ENCODE measurements at places on chromosomes 5 and 9.
A peak's percentile ranks its signal among the peaks of the same experiment; 100 is the strongest.

- no peak for DNase-seq
Measured at GRCh38 chr5:84437673-84438315, 53.1 kb upstream of the EDIL3 start.

- DNase-seq = peak; percentile 77
Measured at GRCh38 chr5:179342577-179342976, 2.7 kb downstream of the ADAMTS2 start.

DNA sequence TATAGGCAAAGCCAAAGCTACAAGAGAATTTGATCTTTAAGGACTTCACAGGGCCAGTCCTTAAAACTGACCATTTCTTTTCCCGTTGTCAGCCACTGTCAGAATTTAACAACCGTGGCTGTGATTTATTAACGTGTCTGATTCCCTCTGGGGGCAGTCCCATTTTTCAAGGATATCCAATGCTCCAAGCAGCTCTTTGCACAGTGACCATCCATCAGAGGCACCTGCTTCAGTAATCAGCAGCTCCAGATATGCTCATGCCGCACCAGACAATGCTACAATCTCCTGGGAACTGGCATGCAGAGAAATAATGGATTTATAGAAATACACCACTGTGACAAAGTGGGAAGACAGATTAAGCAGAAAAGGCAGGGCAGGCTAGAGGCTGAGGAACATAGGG is 163.3 kb upstream of the PPP1R2B start:
- no peak for DNase-seq

DNA sequence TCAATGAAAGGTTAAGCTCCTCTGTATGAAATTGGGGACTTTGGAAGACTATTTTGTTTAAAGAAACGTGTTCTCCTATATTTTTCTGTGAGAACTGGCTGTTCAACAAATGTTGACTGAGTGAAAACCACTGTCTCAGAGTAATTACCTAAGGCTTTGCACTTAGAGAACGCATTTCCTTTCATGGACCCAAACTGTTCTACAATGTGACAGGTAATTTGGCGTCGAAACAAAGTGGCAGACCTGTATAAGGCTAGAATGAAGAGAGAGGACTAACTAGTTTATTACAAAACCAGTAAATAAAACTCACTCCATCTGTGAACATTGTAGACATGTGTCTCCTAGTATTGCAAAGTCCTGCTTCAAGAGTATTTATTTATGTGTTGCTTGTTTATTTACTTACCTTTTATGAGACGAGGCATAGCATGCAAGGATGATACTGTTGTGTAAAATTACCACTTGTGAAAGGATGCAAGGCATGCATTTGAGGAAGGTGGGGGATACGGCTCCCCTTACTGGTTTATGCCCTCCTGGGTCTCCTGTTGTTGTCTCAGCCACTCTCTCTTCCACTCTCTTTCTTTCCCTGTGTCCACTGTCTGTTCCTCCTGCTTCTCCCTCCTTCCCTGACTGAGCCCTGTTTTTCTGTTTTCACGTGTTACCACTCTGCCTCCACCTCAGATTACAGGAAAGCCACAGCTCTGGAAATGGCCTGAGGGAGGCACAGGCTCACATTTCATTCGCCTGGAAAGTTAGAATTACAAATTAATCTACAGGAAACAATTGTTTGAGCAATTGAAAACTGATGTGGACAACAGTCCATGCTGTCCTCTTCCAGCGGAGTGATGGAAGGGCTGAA is 444.0 kb upstream of the ZNF608 start:
- DNase-seq = no peak

- no peak for DNase-seq
Measured at GRCh38 chr9:77819657-77820056, 171.5 kb upstream of the GNA14 start.

- DNase-seq = no peak
Measured at GRCh38 chr9:86052556-86053468, 46.5 kb downstream of the GOLM1 start.

- peak; percentile 78 for DNase-seq
Measured at GRCh38 chr9:126390923-126391322, 64.3 kb downstream of the MVB12B start.

DNA sequence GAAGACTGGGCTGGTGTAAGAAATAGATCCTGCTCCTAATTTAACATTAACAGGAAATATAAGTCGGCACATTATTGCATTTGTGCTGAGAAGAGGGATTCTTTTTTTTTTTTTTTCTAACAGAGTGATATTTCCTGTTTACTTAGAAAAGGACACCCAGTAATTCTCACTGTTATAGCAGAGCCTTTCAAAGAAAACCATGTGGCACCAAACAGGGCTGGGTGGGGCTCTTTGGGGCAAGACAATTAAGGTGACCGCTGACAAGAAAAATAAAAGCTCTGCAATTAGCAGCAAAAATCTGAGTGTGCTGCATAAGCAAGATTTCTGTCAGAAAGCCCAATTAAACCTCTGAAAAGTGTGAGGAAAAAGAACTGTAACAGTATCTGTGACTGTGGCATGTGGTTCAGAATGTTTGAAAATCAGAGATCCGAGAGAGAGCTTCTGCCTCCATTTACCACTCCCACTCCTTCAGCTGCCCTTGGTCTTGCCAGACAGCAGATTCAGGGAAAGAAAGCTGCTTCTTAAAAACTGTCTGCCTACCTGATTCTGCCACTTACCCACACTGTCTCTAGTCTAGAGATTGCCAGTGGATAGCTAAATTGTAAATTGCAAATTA is 77.1 kb upstream of the IQGAP2 start:
- no peak for DNase-seq

DNA sequence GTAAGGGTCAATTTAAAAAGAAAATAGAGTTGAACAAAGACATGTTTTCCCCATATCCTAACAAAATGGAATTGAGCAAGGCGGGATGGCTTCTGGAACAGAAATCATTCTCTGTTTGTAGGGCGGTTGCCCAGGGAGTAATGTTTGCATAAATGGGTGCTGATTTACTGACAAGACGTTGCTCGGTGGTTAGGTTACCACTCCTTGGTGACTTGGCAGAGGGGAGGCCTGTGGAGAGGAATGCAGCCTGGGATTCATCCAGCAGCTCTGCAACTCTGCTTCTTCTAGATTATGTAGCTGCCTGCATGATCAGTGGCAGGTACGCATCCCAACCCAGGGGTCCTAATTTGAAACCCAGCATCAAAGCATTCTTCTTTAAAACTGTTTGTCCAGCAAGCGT is 200.2 kb downstream of the CFAP90 start:
- DNase-seq = no peak

- DNase-seq = no peak
Measured at GRCh38 chr5:107023732-107024131, 647.0 kb downstream of the EFNA5 start.

- no peak for DNase-seq
Measured at GRCh38 chr9:11338130-11338529, 725.3 kb upstream of the PTPRD start.

DNA sequence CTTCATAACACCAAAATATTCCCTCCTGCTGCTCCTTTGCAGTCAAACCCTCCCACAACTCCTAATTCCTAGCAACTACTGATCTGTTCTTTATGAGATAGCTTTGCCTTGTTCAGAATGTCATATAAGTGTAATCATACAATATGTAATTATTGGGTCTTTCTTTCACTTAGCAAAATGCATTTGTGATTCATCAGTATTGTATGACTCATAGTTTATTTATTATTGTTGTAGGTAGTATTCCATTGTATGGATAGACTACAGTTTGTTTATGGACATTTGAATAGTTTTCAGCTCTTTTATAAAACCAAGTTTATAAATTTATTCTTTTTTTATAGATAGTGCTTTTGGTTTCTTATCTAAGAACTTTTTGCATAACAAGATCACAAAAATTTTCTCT is 468.2 kb upstream of the KIF2A start:
- no peak for DNase-seq
